ENCODE measurements at places on chromosomes 11 and 22.
A peak's percentile ranks its signal among the peaks of the same experiment; 100 is the strongest.

DNA sequence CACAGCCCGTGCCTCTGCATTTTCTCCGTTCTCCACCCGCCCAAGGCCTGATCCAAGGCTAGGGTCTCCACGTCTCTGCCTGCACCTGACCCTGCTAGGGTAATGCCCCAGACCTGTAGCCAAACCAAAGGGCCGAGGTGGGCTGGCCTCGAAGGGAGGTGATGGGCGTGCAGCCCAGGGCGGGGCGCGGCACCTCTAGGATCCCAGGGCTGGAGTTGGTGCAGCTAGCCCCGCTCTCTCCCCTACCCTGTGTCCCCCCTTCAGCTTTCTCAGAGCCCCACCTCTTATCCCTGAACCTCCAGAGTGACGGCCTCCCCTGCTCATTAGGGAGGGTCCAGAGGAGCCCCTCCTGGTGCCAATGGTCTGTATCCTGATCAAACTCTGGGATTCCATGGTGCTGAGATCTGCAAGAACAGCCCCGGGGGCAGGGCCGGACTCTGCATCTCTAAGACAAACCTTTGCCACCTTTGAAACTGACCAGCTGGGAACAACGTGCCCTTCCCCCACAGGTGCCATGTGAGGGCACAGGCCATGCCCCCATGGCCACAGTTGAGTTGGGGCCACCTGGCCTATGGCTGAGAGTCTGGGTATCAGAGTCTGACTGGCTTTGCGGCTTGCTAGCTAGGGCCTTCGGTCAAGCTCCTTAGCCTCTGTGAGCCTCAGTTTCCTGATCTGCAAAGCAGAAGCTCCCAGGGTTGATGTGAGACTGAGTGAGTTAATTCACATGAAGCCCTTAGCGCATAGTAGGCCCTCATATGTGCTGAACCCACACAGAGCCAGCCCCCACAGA is 23.1 kb upstream of the CBX7 start:
- DNase-seq = no peak

- DNase-seq = no peak
Measured at GRCh38 chr11:9697766-9698165, 33.9 kb downstream of the SWAP70 start.

DNA sequence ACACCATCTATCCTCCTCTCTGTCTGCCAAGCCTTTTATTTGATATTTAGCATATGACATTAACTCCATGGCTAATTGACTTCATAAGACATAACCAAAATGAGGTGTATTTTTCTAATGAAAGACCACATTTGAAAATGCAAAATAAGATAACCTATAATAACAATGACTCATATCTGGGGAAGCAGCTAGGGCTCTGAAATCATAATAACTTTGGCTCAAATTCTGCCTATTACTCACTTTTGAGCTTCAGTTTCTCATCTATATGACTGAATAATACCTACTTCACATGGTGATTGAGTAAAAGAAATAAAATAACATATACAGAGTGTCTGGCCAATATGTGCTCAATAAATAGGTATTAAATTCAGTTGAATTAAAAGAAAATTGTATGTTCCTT is 1419.8 kb upstream of the TENM4 start:
- no peak for DNase-seq

DNA sequence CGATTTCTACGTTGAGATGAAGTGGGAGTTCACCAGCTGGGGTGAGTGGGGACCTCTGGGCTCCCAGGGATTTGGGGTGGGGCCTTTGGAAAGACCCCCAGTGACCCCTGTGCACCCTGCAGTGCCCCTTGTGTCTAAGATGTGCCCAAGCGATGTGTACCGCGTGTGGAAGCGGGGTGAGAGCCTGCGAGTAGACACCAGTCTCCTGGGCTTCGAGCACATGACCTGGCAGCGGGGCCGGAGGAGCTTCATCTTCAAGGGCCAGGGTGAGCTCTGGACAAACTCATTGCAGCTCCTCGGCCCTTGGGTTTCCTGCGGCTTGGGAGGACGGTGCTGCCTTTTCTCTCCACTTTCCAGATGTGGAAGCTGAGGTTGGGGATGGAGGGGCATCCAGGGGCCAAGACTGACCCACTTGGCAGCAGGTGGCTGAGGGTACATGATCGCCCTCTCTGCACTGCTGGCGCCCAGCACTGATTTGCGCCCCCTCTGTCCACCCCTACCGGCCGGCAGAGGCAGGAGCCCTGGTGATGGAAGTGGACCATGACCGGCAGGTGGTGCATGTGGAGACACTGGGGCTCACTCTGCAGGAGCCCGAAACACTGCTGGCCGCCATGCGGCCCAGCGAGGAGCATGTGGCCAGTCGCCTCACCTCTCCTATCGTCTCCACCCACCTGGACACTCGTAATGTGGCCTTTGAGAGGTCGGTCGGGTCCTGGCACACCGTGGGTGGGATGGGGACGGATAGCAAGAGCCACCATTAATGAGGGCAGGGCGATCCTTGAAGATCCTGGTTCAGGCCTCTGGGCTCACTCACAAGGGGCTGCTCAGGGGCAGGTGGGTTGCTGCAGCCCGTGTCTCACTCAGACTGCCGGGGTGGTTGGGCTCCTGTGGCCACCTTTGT is 2.6 kb downstream of the ANKRD13D start:
- DNase-seq = no peak

DNA sequence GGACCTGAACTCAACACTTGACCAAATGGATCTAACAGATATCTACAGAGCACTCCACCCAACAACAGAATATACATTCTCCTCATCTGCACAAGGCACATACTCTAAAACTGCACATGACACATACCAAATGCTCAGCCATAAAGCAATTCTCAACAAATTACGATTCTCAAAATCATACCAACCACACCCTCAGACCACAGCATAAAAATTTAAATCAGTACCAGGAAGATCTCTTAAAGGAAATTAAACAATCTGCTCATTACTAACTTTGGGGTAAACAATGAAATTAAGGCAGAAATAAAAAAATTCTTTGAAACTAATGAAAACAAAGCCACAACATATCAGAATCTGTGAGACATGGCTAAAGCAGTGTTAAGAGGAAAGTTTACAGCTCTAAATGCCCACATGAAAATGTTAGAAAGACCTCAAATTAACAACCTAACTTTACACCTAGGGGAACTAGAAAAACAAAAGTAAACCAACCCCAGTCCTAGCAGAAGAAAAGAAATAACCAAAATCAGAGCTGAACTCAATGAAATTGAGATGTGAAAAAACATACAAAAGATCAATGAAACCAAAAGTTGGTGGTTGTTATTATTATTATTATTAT is 37.2 kb downstream of the TMEM123 start:
- DNase-seq = peak; percentile 78

- no peak for DNase-seq
Measured at GRCh38 chr11:12695221-12695794, 21.1 kb downstream of the TEAD1 start.

DNA sequence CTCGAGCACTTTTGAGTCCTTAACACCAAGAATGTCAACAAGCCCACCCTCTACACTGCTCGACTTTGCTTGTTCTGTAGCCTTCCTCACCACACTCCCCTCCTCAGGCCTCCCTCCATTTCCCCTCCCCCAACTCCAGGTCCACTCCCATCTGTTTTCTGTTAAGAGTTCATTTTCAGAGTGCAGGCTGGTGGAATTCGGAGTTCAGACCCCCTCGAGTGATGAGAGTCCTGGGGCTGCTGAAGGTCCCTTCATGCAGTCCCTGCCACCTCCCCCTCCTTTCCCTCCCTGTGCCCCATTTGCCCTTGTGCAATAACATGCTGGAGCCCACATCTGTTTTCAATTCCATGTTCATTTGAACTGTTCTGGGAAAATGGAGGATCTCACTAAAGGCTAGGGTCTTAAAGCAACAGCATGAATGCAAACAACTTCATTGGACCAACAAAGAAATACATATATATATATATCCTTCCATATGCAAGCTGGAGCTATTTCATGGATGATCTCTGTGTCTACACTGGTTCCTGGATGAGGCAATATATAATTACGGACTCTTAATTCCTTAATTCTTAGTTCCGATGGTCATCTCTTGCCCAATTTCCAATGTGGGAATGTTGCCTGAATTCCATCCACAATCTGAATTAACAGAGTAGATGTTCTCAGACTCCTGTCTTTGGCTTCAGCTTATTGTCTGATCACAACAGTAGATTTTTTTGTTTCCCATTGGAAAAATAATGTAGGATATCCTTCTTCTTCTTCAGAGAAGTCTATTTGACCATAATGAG is 340.4 kb downstream of the ETS1 start:
- DNase-seq = no peak

GRCh38 chr11:71240061-71240690 is 12.2 kb downstream of the SHANK2 start:
- DNase-seq = no peak

GRCh38 chr11:7657306-7658025 is 15.8 kb downstream of the CYB5R2 start:
- peak; percentile 18 for DNase-seq

DNA sequence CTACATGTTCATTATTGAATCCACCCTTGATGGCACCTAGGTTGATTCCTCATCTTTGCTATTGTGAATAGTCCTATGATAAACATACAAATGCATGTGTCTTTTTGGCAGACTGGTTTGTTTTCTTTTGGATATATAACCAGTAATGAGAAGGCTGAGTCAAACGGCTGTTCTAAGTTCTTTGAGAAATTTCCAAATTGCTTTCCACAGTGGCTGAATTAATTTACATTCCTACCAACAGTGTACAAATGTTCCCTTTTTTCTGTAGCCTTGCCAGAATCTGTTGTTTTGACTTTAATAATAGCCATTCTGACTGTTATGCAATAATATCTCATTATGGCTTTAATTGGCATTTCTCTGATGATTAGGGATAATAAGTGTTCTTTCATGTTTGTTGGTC is 184.9 kb downstream of the CASP12 start:
- no peak for DNase-seq

- no peak for DNase-seq
Measured at GRCh38 chr22:30574997-30575671, 669 bp upstream of the GAL3ST1 start.

DNA sequence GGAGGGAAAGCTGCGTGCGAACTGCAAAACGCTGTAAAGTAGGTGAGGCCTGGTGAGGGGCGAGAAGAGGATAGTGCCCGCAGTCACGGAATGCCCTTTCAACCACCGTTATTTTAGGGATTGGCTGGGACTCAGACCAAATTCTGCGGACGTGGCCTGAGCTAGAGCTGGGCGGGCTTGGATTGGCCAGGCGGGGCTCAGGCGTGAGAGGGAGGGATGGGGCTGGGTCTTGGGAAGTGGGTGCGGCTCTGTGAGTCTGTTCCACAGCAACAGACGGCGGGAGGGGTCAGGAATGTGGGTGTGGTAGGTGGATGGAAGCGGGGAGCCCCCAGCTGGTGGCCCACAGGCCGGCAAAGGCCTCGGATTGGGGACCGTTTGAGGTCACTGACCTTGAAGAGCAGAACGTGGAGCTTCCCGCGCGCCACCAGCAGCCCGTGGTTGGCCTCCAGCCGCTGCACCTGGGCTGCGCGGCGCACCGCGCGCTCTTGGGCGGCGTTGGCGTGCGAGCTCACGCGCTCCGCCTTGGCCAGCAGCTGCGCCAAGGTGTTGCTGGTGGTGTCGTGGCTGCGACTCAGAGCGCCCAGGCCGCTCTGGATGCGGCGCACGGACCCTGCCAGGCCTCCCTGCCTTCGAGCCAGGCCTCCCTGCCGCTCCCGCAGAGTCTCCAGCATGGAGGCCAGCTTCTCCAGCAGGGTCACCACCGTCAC is 444 bp downstream of the CAVIN3 start:
- DNase-seq = no peak

DNA sequence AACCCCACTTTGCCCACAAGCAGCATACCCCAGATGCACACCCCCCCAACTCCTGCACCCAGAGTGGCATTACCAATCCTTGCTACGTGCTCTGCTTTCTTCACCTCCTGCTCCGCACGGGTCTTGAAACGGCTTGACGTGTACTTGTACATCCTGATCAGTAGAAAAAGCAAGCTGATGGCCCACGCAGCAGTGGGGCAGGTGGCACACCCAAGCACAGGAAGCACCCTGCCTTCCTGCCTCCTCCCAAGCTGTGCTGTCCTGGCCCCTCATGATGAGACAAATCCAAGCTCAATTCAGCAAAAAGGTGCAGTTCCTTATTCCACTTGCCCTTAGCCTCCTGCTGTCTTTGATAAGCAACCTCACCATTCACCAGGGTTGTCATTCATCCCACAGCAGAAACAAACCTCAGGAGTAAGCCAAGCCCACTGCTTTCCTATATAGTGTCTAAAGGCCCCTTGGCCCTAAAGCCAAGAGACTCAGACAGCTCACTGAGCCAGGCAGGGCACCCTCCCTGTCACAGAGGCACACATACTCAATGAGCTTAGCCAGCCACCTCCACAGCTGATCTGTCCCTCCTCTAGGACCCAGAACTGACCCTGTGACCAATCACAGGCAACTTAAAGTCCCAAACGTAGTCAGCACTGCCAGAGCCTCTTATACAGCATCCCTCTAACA is 27.8 kb downstream of the MORC2 start:
- DNase-seq = peak; percentile 47

GRCh38 chr11:121463689-121464335 is 11.0 kb upstream of the SORL1-AS1 start:
- DNase-seq = no peak

DNA sequence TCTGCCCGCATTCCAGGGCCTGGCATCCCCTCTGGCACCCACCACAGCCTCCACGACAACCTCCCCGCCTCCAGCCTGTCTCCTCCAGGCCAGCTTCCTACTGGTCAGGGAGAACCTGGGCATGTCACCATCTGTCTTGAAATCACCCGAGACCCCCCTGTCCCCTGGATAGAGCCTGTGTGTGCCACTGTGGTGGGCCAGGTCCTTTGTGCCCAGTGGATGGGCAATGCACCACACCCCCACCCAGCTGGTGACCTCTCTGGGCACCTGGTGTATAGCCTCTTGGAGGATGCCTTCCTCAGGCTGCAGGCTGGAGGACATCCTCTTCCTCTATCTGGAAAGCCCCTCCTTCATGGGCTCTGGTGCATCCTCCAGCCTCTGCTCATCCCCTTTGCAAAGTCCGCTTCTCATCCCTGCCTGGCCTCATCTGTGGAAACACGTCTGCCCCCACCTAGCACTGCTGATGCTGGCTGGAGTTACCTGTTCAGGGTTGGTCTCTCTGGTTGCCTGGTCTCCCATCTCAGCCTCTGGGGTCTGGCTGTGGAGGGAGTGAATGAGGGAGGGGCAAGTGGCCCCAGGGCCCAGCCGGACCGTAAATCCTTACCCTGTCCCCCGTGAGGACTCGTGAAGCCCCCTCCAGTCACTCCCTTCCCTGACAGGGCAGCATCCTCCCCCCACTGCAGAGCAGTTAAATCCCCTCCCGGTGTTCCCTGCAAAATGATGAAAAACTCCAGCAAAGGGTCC is 589.6 kb downstream of the TBC1D22A start:
- no peak for DNase-seq

GRCh38 chr11:100515087-100515486 is 172.0 kb upstream of the ARHGAP42 start:
- DNase-seq = no peak

- DNase-seq = no peak
Measured at GRCh38 chr11:46914363-46914762, 4.0 kb downstream of the LRP4 start.

GRCh38 chr11:72331761-72332160 is 87.8 kb upstream of the PHOX2A start:
- no peak for DNase-seq

- no peak for DNase-seq
Measured at GRCh38 chr11:79366218-79366617, 74.6 kb downstream of the TENM4 start.

- DNase-seq = no peak
Measured at GRCh38 chr11:63506876-63507275, 992 bp downstream of the LGALS12 start.

Data from CD4-positive, alpha-beta T cell treated with Interleukin-4 for 4 hours (primary cell).